Temporal lobe (tissue), 4 donors: ENCODE measurements at places on chromosomes 2 and 18. TPM values are rescaled to one million over a fixed set of nuclear protein-coding genes. Genes with fewer than 3 reads are reported as not detected.

The NEU2 gene
- total RNA-seq, result not detected

The DIPK1C gene
- total RNA-seq, result 5.2 TPM

The ERFE gene
- total RNA-seq, result 0.74 TPM

The ANKRD30BL gene
- 8.9 TPM for total RNA-seq

The MYO1B gene
- total RNA-seq, result 59.5 TPM

The HNMT gene
- total RNA-seq, result 34.2 TPM

The SERPINB12 gene
- not detected for total RNA-seq

The HOXD13 gene
- not detected for total RNA-seq

The PTGR3 gene
- total RNA-seq, result 15.5 TPM

The USP37 gene
- 32.5 TPM for total RNA-seq

The DAW1 gene
- total RNA-seq, result 1.5 TPM

The CIB4 gene
- not detected for total RNA-seq

The OTOF gene
- 0.25 TPM for total RNA-seq

The FOXD4L1 gene
- 0.25 TPM for total RNA-seq

The REG1B gene
- not detected for total RNA-seq

The RBM44 gene
- total RNA-seq, result 3.4 TPM

The NETO1 gene
- 27.0 TPM for total RNA-seq

The DSEL gene
- total RNA-seq, result 59.0 TPM

The SUCLG1 gene
- total RNA-seq, result 46.5 TPM

The LYPD1 gene
- total RNA-seq, result 24.1 TPM

The STPG4 gene
- total RNA-seq, result 0.49 TPM

The NOL4 gene
- total RNA-seq, result 110 TPM

The MLPH gene
- 0.98 TPM for total RNA-seq

The SRD5A2 gene
- total RNA-seq, result under 0.01 TPM

The RAD51AP2 gene
- 0.25 TPM for total RNA-seq

The ANKRD53 gene
- 2.7 TPM for total RNA-seq

The SPDYA gene
- 1.5 TPM for total RNA-seq

The RMDN2 gene
- total RNA-seq, result 13.0 TPM

The CGREF1 gene
- 13.3 TPM for total RNA-seq

The FRZB gene
- total RNA-seq, result 14.3 TPM

The EVA1A gene
- 0.98 TPM for total RNA-seq

The PLEKHA3 gene
- total RNA-seq, result 14.8 TPM
